ENCODE measurements at places on chromosomes 2 and 18.
A peak's percentile ranks its signal among the peaks of the same experiment; 100 is the strongest.

DNA sequence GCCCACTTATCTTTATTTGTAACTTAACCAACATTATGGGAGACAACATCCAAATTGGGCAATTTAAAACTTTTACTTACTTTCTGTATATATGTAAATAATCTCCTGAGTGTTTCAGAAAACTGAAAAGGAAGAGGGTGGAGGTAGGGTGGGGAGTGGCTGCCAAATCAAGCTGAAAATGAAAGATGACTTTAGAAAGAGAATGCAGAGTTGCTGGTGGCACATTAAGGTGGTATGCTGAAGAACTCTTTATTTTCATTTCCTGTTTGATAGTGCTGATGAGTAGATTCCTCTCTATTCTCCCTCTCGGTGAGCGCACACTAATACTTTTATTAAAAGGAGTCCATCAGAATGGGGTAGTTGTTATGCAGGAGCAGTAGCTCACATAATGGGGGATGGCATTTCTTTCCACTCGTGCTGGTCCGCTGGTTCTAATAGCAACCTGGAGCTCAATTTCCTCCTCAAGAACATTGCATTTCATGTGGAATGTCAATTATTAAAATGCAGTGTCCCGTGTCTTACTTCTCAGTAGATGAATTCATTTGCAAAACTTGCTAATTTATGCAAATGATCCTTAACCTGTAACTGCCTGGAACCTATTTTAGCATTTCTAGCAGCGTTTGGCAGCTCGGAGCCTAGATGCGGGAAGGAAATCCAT lies 466.9 kb upstream of the HNRNPA3 start:
- no peak for DNase-seq

DNA sequence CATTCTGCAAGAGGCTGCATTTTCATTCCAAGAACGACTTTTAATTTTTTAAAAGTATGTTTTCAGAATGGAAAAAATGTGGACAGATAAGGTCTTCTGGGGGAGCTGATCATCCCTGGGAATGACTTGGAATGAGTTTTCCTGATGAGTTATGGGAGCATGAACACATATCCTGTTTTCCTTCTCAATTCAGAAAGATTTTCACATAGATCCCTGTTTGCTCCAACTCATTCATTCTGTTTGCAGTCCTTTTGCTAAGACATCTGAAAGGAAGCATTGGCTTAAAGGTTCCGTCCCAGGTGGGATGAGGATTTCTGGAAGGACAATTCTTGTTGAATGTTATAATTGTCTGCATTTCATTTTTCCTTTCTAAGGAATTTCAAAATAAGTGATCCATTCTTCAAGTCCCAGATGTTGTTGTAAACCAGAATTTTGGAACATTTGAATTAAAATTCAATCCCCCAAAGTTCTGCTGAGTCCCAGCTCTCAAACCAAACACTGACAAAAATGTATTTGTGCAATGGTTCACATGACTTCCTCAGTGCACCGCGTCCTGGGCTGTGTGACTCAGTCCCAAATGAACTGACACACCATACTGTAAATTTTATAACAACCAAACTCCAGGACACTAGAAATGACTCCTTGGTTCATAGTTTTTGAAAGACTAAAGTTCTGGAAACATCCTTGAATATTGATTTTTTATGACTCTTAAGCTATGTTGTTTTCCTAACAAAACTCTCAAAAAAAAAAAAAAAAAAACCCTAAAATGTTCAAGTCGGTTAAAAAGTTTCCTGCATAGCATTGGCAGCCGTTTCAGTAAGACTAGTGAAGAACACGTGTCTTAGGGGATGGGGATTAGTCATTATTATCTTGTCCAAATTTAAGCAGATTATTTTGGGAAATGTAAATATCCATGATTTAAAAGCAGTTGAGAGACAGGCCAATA lies 281.8 kb upstream of the TCF4 start:
- no peak for DNase-seq

GRCh38 chr2:150091846-150092245 lies 395.6 kb downstream of the RND3 start:
- no peak for DNase-seq

- peak; percentile 91 for DNase-seq
Measured at GRCh38 chr2:174341293-174341994, 6.7 kb downstream of the SP9 start.

GRCh38 chr2:60370814-60371213 lies 182.6 kb downstream of the BCL11A start:
- no peak for DNase-seq

- DNase-seq: no peak
Measured at GRCh38 chr18:61261870-61262269, 71.4 kb upstream of the CDH20 start.

DNA sequence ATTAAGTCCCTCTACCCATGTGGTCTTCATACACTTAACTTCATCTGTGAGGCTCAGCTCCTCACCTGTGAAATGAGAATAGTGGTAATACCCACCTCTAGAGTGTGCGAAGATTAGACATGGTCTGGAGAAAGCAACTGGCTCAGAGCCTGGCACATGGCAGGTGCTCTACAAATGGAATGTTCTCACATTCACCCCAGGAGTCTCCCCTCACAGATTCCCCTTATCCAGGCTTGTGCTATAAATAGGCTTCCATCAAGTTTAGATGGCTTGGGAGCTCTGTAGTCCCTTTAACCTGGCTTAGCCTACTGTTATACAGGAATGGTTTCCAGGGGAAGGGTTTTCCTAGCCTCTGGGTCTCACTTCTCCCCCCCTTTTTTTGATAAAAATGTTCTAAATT lies 455.9 kb downstream of the RNF144A start:
- no peak for DNase-seq

GRCh38 chr18:45802814-45803492 lies 22.5 kb upstream of the SIGLEC15 start:
- DNase-seq: no peak

GRCh38 chr18:23133860-23134779 lies 1.2 kb upstream of the CABLES1 start:
- DNase-seq: peak; percentile 40

GRCh38 chr2:237955640-237956401 lies 11.0 kb upstream of the UBE2F start:
- DNase-seq: peak; percentile 22

DNA sequence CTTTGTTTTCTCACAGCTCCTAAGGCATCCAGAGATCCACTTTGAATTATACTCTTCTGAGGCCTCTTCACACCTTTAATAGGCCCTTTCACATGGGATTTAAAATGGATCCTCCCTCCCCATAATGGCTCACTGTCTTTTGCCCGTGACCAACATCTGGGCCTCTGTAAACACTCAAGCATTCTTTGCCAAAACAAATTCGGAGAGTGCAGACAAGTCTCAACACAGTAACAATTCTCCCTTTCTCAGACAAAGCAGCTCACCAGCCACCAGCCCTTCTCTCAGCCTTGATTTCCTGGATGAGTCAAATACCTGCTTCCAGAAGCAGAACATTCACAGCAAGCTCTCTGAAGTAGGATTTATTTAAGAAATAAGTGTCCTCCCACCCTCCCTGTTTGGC lies 14.0 kb upstream of the IMP4 start:
- DNase-seq: no peak

GRCh38 chr18:26546875-26547645 lies 1.3 kb downstream of the KCTD1 start:
- DNase-seq: no peak

DNA sequence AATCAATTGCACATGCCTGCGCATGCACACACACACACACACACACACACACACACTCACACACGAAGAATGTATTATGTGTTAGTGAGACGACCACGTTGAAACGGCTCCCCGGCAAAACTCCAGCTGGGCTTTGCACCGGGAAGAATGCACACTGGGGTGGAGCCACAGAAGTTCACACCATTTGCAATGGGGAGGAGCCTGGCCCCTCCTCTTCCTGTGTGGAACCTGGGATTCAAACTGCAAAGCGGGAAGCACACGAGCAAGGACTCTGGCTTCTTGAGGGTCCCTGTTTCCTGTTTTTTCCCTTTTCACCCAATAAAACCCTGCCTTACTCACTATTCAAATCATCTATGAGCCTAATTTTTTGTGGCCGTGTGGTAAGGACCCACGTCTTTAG lies 304.0 kb upstream of the TMEFF2 start:
- no peak for DNase-seq

DNA sequence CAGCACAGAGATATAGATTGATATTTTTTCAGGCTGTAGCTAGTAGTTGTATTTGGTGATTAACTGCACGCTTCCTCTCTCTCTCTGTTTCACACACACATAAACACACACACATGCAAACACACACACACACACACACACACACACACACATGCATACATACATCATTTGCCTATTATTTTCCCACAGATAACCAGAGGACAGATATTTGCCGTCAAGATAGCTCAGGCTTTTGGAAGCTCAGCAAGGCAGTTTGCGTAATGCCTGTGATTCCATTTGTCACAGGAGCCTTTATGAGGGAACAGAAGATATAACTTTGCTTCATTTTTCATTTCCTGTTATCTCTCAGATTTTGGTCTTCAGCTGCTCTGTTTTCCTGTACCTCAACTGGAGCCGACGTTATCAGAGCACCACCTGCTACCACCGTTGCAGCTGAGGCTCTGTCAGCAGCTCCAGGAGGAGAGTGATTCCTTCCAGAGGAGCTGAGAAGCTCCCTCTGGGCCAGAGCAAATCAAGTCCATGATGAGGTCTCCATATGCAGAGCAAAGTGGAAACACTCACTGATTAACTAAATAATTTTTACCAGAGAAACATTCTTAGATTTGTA lies 341.9 kb upstream of the PIK3C3 start:
- no peak for DNase-seq

DNA sequence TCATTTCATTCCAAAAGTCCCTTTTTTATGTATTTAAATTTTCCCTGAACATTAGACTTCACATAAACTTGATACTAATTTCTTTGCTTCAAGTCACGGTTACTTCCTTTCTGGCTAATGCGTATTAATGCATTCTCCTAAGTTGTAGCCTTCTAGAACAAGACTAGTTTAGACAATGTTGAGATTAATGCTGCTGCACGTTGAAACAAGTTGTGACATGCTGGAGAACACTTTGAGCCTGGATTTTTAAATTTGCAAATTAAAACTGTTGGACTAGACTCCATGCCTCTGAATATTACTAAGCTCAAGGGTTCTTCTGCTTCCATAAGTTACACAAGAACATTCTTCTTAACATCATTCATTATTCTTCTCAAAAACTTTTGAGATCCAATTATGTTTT lies 29.1 kb downstream of the ID2 start:
- no peak for DNase-seq

DNA sequence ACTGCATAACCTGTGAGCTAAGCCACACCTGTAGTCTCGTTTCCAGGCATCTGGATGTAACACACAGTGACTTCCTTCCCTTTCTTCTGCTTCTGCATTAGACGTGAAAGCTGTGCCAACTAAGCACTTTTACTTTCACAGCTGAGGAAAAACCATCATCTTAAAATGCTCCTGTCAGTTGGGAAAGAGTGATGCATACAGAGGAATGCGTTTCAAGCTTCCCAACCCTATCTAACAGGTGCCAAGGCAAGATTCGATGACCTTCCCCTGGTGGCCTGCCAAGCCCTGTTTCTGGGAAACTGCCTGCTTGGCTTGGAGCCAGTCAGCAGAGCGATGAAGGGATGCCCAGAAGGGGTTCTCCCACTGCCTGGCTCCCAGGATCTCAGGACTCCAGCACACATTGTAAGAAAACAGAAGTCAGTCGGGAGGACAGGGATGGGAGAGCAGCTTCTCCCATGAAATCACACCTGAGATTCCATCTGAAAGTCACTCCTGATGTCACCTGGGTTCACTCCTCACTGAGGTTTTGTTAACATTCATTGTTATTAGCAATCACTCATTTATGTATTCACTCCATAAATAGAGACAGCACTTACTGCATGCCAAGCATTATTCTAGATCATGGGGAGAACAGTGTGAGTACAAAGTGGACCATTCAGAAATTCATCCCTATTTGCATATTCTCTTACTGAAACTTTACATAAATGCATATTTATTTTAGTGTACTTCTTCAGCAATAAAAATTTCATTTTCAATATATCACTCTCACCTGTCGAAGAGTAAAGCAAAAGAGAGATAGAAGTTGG lies 64.1 kb downstream of the DTNA start:
- no peak for DNase-seq

Data from CD4-positive, alpha-beta T cell treated with Interleukin-17A for 4 hours (primary cell).